ENCODE measurements at places on chromosomes 4 and X.

- DNase-seq: no peak
Observed at GRCh38 chr4:140595065-140595464, 26.3 kb upstream of the UCP1 start.

DNA sequence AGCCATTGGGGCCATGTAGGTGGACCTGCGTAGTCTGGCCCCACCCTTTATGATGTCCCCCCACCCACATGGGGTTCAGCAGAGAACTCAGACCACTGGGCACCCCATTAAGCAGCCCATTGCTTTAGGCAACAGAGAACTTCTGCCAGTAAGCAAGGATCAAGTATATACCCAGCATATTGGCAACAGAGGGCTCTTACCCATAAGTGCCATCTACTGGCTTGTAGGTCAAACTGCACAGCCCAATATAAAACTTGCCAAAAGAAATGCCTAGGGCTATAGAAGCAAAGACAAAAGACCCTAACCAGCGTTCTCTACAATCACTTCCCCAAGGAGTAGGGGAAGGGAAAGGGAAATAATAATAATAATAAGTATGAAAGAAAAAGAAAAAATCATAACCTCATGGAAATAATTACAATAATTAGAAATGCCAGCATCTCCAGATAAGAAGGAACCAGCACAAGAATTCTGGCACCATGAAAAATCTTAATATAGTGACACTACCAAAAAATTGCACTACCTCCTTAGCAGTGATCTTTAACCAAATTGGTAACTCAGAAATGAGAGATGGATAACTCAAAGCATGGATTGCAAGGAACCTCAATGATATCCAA, 1090.7 kb downstream of the FAT4 start:
- no peak for DNase-seq

DNA sequence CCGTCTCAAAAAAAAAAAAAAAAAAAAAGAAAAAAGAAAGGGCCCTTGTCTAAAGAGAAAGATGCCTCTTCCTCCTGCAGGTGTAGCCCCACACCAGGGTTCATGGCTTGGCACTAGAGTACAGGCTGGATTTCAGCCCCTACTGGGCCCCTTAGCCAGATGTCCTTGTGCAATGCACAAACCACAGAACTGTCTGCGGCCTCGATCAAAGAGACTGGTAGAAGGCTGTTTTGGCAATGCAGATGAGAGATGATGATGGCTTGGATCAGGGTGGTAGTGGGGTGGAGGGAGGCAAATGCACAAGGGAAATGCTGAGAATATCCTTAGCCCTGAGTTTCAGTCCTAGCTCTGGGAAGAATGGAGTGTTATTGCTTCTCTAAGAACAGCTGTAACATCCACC, 26.5 kb upstream of the TSR2 start:
- DNase-seq: no peak

- DNase-seq: no peak
Observed at GRCh38 chr4:163482190-163482589, 8.6 kb upstream of the TKTL2 start.

DNA sequence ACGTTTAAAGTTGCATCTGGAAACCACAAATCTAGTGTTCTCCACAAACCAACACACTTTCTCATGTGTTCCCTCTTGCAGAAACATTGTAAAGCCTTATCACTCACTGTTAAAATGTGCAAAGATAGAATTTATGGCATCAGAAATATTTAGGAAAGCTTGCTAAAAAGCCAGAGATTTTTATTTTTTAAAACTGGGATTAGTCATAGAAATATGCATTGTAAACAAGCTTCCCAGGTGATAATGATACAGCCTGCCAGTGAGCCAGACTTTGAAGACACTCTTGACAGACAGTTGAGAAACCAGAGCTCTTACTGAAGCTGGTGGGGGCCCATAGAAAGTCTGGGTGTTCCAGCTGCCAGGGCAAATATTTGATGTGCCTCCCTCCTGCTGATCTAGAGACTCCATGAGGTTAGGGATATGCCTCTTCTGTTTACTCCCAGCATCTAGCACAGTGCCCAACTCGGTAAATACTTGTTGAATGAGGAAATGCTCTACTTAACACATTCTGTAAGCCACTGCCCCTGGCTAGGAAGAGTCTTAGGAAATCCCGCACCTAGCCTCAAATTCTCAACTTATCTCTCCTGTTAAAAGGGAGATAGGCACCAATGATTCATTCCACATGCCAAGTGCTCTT, 179.0 kb upstream of the RASGEF1B start:
- DNase-seq: no peak

DNA sequence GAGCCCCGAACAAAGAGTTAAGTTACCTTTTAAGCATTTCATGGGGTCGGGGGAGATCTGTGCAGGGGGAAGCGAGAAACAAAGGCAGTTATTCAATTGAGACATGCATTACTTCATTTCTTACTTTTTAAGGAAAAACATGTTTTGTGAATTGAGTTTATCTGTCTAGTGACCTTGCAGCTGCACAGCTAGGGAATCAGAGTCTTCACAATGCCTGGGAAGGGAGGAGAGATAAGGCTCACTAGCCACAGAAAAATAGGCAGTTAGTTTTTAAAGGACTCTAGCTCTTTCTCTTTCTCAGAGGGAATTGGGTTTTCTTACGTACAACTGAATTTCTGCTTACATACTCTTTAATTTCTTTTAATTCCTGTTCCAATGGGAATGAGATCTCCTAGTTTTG, 26.2 kb upstream of the ZBTB33 start:
- no peak for DNase-seq

DNA sequence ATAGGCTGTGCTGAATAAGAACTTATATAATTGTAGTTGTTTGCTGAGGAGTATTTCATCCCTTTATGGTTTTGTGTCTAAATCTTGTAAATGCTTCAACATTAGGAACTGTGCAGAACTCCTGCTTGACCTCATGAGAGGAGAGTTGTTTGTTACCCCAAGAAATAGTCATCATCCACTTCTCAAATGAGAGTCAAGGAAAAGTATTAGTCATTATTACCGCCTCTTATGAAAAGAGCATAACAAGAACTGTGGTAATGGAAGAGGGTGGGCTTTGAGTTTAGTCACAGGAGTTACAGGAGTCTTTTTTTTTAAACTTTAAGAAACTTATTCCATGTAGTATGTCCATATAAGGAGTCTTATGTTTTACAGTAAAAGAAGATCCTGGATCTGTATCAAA, 132.9 kb downstream of the RAP1GDS1 start:
- no peak for DNase-seq

DNA sequence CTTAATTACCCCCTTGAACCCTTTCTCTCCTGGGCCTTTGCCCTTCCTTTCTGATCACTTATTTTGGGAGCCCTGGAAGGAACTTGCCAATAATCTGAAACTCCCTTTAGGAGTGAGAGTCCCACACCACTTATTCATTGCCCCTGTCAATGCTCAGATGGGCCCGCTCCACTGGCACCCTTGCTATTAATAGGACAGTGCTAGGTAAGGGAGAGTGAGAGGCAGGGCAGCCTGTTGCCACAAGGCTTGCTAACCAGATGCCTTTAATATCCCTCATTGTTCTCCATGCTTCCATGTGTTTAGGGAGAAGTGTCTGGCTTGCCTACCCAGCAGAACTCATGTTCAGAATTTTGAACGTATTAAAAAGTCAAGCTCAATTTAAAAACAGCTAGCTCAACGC, 1.7 kb upstream of the NHS start:
- DNase-seq: no peak

DNA sequence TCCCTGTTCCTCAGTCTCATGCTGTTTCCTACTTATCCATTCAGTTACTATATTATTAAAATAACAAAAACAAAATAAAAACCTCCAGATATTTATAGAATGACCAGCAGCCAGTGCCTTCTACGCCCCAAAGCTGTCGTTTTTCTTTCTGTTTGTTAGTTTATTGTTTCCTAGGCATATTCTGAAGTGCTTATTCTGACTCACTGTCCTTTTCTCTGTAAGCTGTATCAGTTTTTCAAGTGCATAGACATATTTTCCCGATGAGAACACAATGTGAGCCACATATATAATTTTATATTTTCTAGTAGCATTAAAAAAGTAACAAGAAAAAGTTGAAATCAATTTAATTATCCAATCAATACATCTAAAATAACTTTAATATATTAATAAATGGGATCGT, 2158.6 kb upstream of the TENM3 start:
- no peak for DNase-seq

DNA sequence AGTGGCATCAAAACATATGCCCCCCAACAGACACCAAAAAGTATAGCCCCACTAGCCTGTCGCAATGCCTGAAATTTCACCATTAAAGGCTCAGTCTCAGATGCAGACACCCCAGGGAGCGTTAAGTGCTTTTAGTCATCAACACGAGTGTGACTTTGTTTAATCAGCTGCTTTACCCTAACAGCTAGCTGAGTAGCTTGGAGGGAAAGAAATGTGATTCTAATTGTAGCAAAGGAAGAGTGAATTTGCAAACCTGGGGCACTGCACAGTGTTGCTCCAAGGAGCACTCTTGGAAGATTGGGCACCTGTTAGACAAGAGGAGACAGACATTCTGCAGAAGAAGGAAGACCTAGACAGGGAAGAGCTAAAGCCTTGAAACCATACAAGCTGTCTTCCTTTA, 145.1 kb downstream of the BEND2 start:
- no peak for DNase-seq

DNA sequence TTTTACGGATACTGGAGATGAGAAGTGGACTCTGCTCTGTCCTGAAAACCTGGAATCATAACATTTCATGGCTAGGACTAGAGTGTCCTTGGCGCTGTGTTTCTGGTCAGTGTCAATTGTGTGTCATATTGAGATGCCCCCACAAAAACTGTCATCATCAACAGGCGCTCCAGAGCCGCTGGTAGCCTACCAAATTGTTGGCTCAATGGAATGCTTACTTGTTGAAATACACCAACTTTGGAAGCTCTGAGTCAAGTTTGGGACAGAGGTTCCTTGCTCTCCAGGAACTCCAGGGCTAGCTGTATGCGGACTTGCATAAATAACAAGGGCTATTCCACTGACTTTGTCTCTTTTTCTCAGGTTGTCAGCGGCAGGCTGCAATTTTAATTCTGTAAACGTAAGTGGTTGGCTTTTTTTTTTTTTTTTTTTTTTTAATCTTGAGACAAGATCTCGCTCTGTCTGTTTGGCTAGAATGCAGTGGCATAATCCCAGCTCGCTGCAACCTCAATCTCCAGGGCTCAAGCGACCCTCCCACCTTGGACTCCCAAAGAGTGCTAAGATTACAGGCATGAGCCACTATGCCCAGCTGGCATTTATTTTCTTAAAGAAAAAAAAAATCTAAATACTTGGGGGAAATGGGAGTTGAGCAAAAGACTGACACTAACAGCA, 871 bp upstream of the HPGD start:
- no peak for DNase-seq

DNA sequence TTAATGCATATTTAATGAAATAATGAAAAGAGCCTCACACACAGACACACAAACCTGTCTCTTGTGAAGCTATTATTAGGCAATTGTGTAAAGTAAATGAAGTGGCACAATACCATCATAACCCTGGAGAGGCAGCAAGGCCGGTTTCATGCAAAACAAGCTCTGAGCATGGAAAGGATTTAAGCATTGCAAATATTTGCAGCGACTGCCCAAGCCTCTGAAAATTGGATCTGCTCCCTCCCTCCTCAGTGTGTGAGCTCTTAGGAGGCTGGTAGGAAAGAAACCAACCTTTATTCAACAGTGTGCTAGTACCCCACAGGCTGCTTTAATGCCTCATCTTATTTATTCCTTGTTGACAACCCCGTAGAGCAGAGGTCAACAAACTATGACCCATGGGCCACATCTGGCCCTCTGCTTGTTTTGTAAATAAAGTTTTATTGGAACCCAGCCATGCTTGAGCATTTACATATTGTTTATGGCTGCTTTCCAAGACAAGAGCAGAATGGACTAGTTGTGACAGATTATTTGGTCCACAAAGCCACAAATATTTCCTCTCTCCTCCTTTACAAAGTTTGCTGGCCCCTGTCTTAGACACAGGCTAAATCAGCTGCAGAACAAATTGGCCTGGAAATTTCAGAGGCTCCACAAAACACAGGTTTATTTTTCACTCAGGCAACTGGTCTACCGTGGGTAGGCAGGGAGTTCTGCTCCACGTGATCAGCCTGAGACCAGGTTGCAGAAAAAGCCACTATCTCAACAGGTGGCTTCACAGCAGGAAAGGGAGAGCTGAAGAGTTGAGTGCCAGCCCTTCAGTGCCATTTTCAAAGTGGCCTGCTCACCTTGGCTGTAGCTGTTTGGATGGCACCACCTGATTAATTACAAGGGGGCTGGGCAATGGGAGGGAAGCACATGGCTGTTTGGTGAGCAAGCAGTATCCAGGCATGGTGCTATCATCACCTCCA, 16.8 kb downstream of the RS1 start:
- no peak for DNase-seq

DNA sequence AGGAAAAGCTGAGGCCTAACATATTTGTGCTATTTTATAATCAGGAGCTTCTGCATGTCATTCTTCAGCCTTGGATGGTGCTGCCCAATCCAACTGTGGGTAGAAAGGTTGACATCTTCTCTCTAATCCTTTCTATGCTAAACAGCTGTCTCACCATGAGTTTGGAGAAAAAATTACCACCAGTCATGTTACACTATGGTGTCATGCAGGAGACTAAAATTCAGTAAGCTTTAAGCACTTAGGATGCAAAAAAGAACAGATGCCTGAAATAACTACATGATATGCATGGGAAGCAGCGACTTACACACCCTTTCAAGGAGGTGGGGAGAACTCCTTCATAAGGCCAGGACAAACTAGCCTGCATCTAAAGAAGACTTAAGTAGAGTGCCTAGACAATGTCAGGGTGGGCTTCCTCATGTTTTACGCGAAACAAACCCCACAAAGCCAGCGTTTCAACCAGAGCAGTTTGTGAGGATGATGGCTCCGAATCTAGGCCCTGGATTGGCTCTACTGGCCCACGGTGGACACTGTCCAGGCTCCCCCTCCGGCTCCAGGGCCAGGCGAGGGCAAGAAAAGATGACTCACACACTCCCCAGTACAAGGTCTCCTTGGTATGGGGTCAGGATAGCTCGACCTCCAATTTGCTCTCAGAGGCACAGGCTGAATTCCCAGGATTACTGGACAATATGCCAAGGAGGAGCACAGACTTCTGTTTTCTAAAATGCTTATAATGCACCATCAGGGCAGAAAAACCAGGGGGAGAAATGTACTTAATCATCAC, 45.1 kb downstream of the STX18 start:
- DNase-seq: no peak

GRCh38 chr4:159673221-159673620, 570.3 kb downstream of the RAPGEF2 start:
- DNase-seq: no peak

GRCh38 chr4:88758264-88758663, 60.6 kb upstream of the NAP1L5 start:
- no peak for DNase-seq

DNA sequence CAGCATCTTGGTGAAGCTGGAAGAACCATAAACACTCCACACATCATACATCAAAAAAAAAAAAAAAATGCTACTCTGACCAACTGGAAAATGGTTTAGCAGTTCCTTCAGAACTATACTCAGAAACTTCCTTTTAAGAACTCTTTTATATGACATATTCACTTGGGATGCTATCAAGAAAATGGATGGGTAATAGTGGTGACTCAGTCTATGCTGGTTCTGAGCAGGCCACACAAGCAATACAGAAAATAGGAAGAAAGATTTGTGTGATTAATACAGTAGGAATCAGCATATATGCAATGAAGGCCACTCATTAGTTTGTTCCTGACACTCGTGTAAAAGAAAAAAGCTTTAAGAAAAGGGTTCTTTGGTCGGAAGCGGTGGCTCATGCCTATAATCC, 123.5 kb upstream of the FAT4 start:
- DNase-seq: no peak

- DNase-seq: no peak
Observed at GRCh38 chr4:72567821-72568675, 973 bp downstream of the ADAMTS3 start.

GRCh38 chrX:108224218-108224617, 132.6 kb downstream of the ATG4A start:
- DNase-seq: no peak

Measured in stimulated activated CD4-positive, alpha-beta T cell treated with anti-CD3 and anti-CD28 coated beads, Interleukin-12 subunit alpha, Interleukin-12 subunit beta, amount 100 ng/mL, for 24 hours (primary cell).